ENCODE measurements at places on chromosomes 1 and 21. TPM values are rescaled to one million over a fixed set of nuclear protein-coding genes. Genes with fewer than 3 reads are reported as not detected.
A peak's percentile ranks its signal among the peaks of the same experiment; 100 is the strongest.

GRCh38 chr1:15985611-15986297, 9.9 kb upstream of the ZBTB17 start:
- no peak overlapping the region for H3K27ac ChIP-seq
- no peak overlapping the region for H3K4me3 ChIP-seq

- H3K36me3 ChIP-seq, result no peaks in the 10 kb centered on the region
- no peak overlapping the region for H3K4me3 ChIP-seq
- no peak for DNase-seq
- peak overlapping the region; percentile 14 for H3K27ac ChIP-seq
These were observed 8.6 kb downstream of the LAMC2 start for GRCh38 chr1:183194527-183195141.

- no peaks in the 10 kb centered on the region for H3K4me1 ChIP-seq
- no peaks in the 10 kb centered on the region for H3K27me3 ChIP-seq
- H3K27ac ChIP-seq, result no peak overlapping the region
- H3K36me3 ChIP-seq, result no peaks in the 10 kb centered on the region
- peak; percentile 57 for DNase-seq
These were observed 10.9 kb upstream of the COL18A1 start for GRCh38 chr21:45393833-45394638.

DNA sequence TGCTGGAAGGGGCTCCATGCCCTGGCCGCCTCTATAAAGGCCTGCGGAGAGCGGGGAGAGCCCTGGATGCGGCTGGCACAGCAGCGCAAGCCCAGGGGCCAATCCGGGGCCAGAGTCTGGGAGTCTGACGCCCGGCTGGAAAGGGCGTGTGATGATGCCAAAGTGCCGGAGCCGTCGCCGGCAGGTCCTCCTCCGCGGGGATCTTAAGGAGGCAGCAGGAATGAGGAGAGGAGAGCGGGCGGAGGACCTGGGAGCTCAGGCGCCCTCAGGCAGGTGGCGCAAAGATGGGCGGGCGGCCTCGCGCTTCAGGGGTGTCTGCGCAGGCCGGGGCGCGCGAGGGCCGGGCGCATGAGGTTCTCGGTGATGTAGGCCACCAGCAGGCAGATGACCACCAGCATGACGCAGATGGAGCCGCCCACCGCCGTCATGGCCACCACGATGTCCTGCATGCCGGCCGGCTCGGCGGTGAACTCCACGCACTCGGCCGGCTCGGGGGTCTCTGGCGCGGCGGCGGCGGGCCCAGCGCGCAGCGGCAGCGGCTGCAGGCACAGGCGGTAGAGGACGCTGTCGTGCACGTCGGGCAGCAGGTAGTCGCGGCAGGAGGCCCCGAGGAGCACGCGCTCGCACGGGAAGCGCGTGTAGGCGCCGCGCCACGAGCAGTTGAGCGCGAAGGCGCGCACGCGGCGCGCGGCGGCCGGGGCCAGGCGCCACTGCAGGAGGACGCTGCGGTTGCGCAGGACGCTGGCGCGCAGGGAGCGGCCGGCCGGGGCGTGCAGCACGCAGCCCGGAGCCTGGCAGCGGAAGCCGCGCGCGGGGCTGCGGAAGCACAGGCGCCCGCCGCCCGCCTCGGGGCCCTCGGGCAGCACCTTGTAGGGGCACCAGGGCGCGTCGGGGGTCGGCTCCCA, 653 bp downstream of the FNDC10 start:
- H3K36me3 ChIP-seq, result no peaks in the 10 kb centered on the region
- no peak overlapping the region for H3K4me3 ChIP-seq
- H3K27ac ChIP-seq, result no peak overlapping the region
- DNase-seq, result no peak
- H3K27me3 ChIP-seq, result peaks cover 31% of the 10 kb centered on the region

GRCh38 chr1:10152709-10153284, 57.6 kb upstream of the KIF1B start:
- no peak overlapping the region for H3K4me3 ChIP-seq
- H3K27ac ChIP-seq, result no peak overlapping the region
- H3K4me1 ChIP-seq, result peaks cover 15% of the 10 kb centered on the region
- H3K27me3 ChIP-seq, result no peaks in the 10 kb centered on the region

DNA sequence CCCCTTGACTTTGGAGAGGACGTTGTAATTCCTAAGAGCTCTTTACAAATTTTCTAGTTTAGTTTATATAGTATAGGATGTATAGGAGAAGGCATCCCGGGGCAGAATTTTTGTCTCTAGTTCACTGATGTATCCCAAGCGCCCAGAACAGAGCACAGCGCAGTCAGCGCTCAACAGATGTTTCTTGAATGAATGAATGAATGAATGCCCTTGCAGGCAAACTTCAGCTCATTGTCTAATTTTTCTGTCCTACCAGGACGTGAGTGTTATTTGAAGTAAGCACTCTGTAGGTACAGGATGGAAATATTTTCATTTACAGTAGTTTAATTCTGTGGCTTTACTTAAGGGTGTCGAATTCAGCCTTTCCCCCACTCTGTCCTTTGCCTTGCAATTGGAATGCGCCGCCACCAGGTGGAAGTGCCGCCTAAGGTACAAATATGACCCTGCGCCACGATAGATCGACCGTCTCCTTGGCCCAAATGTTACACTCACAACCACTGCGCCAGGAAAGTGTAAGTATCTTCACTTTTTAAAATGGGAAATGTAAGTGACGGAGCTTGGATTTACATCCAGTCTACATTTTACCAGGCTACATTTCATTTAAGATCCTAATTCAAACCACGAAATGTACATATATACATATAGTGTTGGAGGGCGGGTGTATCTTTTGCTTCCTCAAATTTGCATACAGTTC, 910 bp upstream of the MRPL39 start:
- H3K4me1 ChIP-seq, result peaks cover 16% of the 10 kb centered on the region
- no peaks in the 10 kb centered on the region for H3K36me3 ChIP-seq
- peak; percentile 92 for DNase-seq
- peak overlapping the region; percentile 79 for H3K27ac ChIP-seq
- H3K4me3 ChIP-seq, result peak overlapping the region; percentile 80

- no peaks in the 10 kb centered on the region for H3K27me3 ChIP-seq
- H3K27ac ChIP-seq, result no peak overlapping the region
- H3K4me3 ChIP-seq, result no peak overlapping the region
- H3K36me3 ChIP-seq, result no peaks in the 10 kb centered on the region
- no peaks in the 10 kb centered on the region for H3K4me1 ChIP-seq
- no peak for DNase-seq
These were observed 73.8 kb downstream of the NTPCR start for GRCh38 chr1:233024199-233024598.

GRCh38 chr21:29187944-29188343, 57.5 kb downstream of the MAP3K7CL start:
- H3K36me3 ChIP-seq, result no peaks in the 10 kb centered on the region
- DNase-seq, result peak; percentile 86
- H3K4me1 ChIP-seq, result peaks cover 21% of the 10 kb centered on the region
- no peaks in the 10 kb centered on the region for H3K27me3 ChIP-seq
- H3K4me3 ChIP-seq, result no peak overlapping the region

DNA sequence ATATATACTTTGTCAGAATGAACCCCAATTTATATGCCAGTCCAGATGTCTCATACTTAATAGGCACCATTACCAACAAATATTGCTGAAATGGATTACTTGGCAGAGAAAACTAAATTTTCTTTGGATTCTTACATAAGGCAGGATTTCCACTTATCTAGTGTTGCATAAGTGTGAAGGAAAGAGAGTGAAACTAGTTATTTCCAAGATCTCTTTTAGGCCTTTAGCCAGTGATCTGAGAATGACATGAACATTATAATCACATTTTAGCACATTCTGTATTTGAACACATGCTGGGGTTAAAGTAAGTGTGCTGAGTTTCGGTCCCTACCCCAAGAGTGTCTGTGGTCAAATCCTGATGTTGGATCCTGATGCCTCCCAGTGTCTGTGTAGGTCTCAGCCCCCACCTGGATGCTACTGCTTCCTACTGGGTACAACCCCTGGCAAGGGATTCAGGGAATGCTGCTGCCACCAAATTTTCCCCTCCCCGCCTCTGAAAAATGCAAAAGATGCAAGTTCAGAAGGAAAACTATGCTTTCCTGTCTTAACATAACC, 11.2 kb downstream of the DDAH1 start:
- H3K27ac ChIP-seq, result peak overlapping the region; percentile 57
- H3K36me3 ChIP-seq, result no peaks in the 10 kb centered on the region
- peaks cover 31% of the 10 kb centered on the region for H3K4me1 ChIP-seq
- DNase-seq, result no peak

GRCh38 chr1:12202577-12202976, 27.3 kb upstream of the VPS13D start:
- no peak overlapping the region for H3K4me3 ChIP-seq
- H3K36me3 ChIP-seq, result no peaks in the 10 kb centered on the region
- H3K27ac ChIP-seq, result no peak overlapping the region
- DNase-seq, result no peak

DNA sequence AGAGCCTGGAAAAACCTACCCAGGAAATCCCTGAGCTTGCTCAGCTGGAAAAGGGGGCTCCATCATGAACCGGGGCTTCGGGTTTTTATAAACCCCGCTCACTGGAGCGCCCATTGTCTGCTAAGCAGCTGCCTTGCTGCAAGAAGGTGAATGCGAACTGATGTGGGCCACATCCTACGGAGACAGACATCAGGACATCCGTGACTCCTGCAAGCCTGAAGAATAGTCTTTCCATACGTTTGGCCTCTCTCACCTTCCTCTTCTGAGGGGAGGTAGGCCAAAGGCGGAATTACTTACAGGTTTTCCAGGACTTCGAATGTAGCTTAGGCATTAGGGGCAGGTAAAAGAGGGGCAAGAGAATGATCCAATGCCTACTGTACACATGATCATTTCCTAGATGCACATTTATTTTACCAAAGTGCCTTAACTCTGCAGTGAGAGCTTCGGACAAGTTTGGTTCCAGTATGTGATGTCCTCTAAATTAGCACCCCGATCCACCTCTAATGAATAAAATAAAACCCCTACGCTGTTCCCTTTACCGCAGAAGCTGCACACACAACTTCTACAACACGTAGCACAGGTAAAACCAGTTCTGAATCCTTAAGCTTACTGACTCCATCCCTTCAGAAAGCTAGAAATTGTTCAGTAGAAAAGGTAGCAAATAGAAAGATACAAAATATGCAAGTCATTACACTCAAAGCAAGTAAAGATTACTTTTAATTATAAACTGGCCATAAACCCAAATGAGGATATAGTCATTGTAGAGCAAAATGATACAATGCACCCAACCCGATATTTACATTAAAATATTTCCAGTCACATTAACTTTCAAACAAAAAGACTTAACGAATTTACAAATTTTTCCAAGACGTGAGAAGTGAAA, 866 bp upstream of the SORT1 start:
- no peaks in the 10 kb centered on the region for H3K27me3 ChIP-seq
- peak overlapping the region; percentile 87 for H3K27ac ChIP-seq
- no peak for DNase-seq
- H3K4me3 ChIP-seq, result peak overlapping the region; percentile 63
- peaks cover 42% of the 10 kb centered on the region for H3K4me1 ChIP-seq

DNA sequence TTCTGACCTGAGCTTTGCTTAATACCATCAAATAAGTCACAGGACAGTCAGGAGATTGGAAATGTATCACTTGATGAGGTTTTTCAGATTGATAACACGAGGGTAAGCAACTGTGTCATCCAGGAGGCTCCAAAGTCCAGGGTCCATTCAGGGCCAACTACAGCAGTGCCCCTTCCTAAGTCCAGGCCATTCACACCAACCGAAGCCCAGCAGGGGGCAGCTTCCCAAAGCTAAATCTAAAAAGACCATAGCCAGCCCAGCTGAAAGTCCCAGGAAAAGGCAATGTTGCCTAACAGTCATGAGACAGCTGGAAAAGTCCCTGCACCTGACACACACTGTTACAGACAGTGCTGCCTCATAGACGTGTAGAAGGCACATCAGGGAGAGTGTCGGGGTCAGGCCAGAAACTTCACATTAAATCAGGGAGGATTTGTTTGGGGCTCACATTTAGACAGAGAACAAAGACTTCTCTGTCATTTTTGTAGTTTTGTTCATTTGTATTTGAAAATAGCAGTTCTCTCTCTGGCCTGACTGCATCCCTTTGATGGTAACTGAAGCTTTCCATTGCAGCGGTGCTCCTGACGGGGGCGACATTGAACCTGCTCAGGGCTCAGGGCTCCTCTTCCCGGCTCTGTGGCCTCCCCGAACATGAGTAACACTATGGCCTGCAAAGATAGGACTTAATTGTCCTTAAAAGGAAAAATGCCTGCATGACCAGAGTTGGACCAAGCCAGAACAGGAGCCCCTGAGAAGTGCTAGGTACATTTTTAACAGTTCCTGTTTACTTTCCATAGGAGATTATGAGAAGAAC, 200.4 kb downstream of the NRIP1 start:
- H3K36me3 ChIP-seq, result no peaks in the 10 kb centered on the region
- H3K4me3 ChIP-seq, result no peak overlapping the region
- H3K27ac ChIP-seq, result peak overlapping the region; percentile 7
- no peaks in the 10 kb centered on the region for H3K27me3 ChIP-seq
- DNase-seq, result peak; percentile 89

GRCh38 chr1:197862221-197862620, 40.2 kb upstream of the C1orf53 start:
- H3K4me1 ChIP-seq, result no peaks in the 10 kb centered on the region
- no peak for DNase-seq
- H3K36me3 ChIP-seq, result no peaks in the 10 kb centered on the region
- no peak overlapping the region for H3K27ac ChIP-seq
- no peak overlapping the region for H3K4me3 ChIP-seq

GRCh38 chr1:53402891-53403655, 56.1 kb upstream of the DMRTB1 start:
- no peaks in the 10 kb centered on the region for H3K36me3 ChIP-seq
- H3K4me3 ChIP-seq, result no peak overlapping the region
- no peak overlapping the region for H3K27ac ChIP-seq

DNA sequence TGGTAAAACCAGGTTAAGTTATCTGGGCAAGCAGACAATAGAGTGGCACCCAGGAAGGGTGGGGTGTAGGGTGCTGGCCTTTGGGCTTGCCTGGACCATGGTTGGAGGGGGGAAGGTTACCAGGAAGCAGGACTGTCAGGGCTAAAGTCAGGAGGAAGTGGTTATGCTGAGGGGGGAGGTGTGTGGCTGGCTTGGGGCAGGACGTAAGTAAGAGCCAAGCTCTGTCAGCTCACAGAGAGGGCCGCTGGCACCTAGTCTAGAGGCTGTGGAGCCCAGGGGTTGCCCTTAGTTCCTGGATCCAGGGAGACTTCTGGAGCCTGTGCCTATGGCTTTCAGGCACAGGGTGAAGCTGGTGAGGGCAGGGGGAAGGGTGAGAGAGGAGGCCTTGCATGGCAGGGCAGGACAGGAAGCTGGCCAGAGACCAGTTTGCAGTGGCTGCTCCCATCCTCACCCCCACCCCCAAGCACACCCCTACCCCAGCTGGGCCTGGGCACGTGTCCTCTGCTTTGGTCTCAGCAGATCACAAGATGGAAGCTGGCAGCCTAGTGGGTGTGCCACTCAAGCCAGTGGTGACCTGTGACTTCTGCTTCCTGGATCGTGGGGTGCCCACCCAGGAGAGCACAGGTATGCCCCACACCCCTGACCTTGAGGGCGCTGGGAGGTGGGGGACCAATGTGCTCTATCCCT, 20.5 kb upstream of the SMYD3 start:
- H3K4me3 ChIP-seq, result no peak overlapping the region
- no peaks in the 10 kb centered on the region for H3K4me1 ChIP-seq
- H3K36me3 ChIP-seq, result no peaks in the 10 kb centered on the region
- no peak for DNase-seq
- no peaks in the 10 kb centered on the region for H3K27me3 ChIP-seq
- H3K27ac ChIP-seq, result no peak overlapping the region

CSMD2 gene
- 0.16 TPM for total RNA-seq

DEPDC1 gene
- total RNA-seq, result 1.2 TPM

USH2A gene
- total RNA-seq, result not detected

SELE gene
- not detected for total RNA-seq

BCAS2 gene
- total RNA-seq, result 47.6 TPM

CD48 gene
- 2.9 TPM for total RNA-seq
